ENCODE measurements at places on chromosomes 4 and X.

- peaks cover 4% of the 10 kb centered on the region for H3K4me1 ChIP-seq
- H3K4me3 ChIP-seq: no peak overlapping the region
- H3K27me3 ChIP-seq: no peaks in the 10 kb centered on the region
Observed at GRCh38 chr4:123305736-123306135, 90.9 kb upstream of the SPRY1 start.

- no peak overlapping the region for H3K27ac ChIP-seq
- H3K4me3 ChIP-seq: no peak overlapping the region
- H3K4me1 ChIP-seq: no peaks in the 10 kb centered on the region
- no peak for DNase-seq
Observed at GRCh38 chr4:66571145-66571695, 900.9 kb upstream of the EPHA5 start.

- DNase-seq: no peak
- no peaks in the 10 kb centered on the region for H3K27me3 ChIP-seq
- no peaks in the 10 kb centered on the region for H3K4me1 ChIP-seq
- H3K4me3 ChIP-seq: no peak overlapping the region
- no peak overlapping the region for H3K27ac ChIP-seq
Observed at GRCh38 chr4:92249541-92249940, 54.2 kb upstream of the GRID2 start.

- no peaks in the 10 kb centered on the region for H3K36me3 ChIP-seq
- DNase-seq: no peak
- no peak overlapping the region for H3K4me3 ChIP-seq
- H3K27me3 ChIP-seq: no peaks in the 10 kb centered on the region
Observed at GRCh38 chr4:90979556-90979955, 852.4 kb downstream of the CCSER1 start.

GRCh38 chrX:23048806-23049573 is 49.2 kb downstream of the DDX53 start:
- H3K27me3 ChIP-seq: no peaks in the 10 kb centered on the region
- H3K4me1 ChIP-seq: no peaks in the 10 kb centered on the region
- no peak for DNase-seq
- H3K36me3 ChIP-seq: no peaks in the 10 kb centered on the region

- no peak overlapping the region for H3K27ac ChIP-seq
- no peaks in the 10 kb centered on the region for H3K36me3 ChIP-seq
- no peaks in the 10 kb centered on the region for H3K4me1 ChIP-seq
- DNase-seq: no peak
- H3K4me3 ChIP-seq: no peak overlapping the region
Observed at GRCh38 chr4:128068918-128069317, 7.8 kb downstream of the LARP1B start.

DNA sequence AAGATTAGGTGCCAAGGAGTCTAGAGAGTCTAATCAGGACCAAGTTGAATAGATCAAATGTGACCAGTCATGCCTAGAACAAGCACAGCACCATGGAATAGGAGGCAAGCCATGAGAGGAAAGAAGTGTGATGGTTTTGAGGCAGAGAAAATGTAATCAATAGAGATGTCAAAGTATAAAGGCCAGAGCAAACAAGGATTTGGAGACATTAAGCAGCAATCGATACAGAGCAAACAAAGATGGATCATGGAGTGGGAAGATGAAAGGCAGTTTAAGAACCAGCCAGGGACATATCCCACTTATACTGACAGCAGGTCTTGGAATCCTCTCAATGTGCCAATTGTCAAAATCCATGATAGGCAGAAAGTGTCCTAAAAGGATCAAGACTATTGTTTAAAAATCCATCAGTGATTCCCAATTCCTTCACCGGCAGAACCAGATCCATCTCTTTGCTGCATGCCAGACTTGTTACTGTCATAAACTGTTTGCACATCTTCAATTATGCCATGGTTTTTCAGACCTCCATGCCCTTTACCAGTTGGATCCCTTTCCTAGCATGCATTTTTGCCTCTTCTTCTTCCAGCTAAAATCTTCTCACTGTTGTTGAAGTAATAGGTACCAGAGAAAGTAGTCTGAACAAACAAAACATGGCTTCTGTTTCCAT is 520.7 kb upstream of the ARX start:
- H3K36me3 ChIP-seq: no peaks in the 10 kb centered on the region
- no peak overlapping the region for H3K4me3 ChIP-seq
- no peaks in the 10 kb centered on the region for H3K4me1 ChIP-seq

DNA sequence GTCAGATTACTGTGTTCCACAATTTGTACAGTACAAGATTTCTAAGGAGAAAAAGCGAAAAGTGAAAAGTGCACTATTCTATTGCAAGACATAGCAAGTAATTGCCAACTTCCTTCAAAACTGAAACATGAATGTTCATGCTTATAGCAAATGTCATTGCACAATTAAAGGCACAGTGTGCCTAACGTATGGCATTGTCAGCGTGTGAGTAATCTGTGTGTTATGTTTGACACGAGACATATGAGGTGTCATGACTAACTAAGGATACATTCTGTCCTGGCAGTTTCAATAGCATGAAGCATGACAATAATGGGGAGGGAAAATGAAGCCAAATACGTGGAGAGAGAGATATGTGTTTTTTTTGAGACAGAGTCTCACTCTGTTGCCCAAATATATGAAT is 33.6 kb upstream of the TBC1D9 start:
- peaks cover 11% of the 10 kb centered on the region for H3K4me1 ChIP-seq
- DNase-seq: peak; percentile 65
- no peak overlapping the region for H3K27ac ChIP-seq

DNA sequence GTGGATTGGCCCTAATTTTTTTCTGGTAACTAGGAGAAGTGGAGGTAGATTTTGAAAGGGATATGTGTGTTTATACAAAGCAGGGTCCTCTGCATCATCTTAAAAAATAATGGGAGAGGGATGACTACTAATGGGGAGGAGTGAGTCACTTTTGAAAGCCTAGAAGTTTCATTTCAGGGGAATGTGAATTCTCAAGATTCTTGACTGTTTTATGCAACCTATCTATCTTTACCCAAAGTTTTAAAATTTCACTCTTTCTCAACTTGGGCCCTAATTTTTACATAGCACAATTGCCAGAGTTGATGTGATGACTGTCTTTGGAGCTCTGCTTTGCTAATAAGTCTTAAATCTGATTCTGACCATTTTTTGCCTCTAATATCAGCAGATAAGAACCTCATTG is 445.2 kb downstream of the GRXCR1 start:
- H3K36me3 ChIP-seq: no peaks in the 10 kb centered on the region
- H3K27ac ChIP-seq: no peak overlapping the region
- no peaks in the 10 kb centered on the region for H3K4me1 ChIP-seq
- no peak for DNase-seq
- no peaks in the 10 kb centered on the region for H3K27me3 ChIP-seq
- H3K4me3 ChIP-seq: no peak overlapping the region

Data from cardiac muscle cell (in vitro differentiated cells and primary cell).